ENCODE measurements at places on chromosomes 5 and 9.

DNA sequence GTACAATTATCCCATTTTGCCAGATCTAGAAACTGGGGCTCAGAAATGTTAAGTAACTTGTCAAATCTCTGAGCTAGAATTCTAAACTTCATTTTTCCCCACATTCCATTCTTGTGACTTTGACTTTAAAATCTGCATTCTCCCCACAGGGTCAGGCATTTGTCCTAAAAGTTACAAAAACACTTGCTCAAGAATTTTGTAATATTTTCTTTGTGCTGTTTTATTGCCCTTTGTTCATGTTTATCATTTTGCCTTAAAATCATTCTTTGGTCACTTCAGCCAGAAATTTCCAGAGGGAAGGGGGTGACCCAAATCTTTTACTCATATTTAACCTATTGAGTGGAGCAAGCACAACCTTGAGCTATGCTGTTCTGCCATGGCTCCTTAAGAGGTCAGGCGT is 120.1 kb upstream of the CCL21 start:
- no peak for DNase-seq

- DNase-seq: no peak
Observed at GRCh38 chr5:97547999-97548738, 365.1 kb upstream of the RIOK2 start.

- no peak for DNase-seq
Observed at GRCh38 chr9:98318834-98319478, 63.5 kb upstream of the TBC1D2 start.

- DNase-seq: no peak
Observed at GRCh38 chr9:87749335-87750035, 23.6 kb downstream of the CTSL start.

GRCh38 chr9:71819115-71819739 is 50.9 kb upstream of the CEMIP2 start:
- peak; percentile 2 for DNase-seq

DNA sequence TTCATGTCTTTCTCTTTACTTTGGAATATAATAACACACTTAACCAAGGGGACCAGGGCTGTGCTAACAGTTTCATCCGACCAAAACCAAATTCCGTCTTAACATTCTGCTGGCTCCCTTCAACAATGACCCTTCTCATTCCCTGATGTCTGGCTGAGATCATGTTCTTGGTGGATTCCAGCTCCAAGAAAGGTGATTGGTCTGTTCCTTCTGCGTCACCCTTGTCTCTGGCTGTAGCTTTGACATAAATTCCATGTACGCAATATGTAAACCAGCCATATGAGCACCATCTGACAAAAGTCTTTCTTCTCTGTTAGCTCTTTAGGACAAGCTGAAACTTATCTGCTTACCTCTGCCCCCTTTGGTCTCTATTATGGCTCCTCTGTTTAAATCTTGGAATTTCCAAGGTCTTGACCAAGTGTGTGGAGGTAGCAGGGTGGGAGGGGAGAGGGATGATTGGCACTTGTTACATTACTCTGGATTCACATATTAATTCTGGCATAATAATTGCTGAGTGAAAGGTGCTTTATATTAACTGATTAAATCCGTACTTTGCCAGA is 45.7 kb upstream of the HSD17B4 start:
- no peak for DNase-seq

DNA sequence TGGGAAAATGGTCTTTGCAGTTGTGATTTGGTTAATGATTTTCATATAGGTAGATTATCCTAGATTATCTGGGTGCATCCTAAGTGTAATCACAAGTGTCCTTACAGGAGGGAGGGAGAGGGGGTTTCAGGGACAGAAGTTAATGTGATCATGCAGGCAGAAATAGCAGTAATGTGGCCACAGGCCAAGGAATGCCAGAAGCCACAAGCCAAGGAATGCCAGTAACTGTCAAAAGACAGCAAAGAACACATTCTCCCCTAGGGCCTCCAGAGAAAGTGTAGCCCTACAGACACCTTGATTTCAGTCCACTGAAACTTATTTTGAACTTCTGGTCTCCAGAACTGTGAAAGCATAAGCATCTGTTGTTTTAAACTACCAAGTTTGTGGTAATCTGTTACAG is 2074.5 kb downstream of the MAT2B start:
- DNase-seq: no peak

DNA sequence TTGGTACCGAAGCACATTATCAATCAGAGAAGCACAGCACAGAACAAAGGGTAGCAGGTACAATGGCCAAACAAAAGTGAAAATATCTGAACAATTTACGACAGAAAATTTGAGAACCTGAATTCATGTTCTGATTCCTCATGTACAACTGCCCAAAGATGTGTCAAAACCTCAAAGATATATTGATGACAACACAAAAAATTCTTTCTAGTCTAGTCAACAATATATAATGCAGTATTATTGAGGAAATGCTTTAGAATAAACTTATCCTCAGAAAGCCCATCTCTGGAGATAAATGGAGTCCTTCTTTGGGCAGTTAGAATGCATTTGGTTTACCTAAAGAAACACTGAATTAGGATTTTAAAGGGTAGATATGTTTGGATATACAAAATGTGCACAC is 6.8 kb upstream of the SMARCA2 start:
- DNase-seq: no peak

DNA sequence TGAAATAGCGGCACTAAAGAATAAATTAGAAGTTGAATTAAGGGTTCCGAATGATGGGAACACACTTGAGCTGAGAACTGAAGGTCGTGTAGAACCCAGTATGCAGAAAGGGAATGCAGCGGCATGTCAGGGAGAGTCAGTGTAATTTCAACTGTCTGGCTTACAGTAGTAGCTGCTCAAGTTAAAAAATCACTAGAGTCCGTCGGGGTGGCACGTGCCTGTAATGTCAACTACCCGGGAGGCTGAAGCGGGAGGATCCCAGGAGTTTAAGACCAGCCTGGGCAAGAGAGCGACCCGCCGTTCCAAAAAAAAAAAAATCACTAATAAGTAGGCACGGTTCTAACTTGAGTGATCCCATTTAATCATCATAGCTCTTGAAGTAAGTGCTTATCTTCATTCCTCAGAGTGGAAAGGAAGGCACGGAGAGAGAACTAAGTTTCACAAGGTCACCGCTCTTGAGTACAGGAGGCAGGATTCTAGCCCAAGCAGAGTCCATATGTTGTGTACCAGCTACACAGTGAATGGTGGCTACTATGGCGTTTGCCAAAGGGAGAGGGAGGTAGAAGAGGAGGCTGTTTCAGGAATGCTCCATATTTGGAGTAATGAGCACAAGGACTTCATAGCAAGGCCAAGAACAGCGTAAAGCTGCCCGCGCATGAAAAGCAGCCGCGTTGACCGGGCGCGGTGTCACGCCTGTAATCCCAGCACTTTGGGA is 831 bp downstream of the RMRP start:
- no peak for DNase-seq

DNA sequence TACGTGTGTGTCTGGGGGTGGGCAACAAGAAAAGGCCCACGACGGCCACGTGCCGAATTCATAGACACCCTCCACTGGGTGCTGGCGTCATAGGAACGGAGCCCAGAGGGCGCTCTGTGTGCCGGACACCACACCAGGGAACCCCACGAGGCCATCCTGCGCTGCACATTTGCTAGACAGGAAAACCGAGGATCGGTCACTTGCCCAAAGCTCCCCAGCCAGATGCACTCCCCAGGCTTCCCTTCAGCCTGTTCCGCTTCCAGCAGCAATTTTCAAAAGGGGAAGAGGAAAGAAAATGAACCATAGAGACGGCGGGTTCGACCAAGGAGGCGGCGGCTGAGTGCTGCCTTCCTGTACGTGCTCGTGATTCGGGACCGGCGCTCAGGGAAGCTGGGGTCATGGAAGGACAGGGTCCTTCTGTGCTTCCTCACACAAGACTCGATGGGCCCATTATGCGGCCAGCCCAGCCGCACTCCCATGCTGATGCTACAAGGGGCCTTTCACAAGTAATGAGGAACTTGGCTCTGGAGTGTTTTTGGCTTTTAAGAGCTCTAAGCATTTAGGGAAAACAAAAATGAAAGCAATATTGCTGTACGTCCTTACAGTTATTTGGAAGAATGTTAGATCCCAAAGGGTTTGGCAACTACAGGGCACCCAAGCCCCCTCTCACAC is 124.6 kb upstream of the SARDH start:
- DNase-seq: no peak

DNA sequence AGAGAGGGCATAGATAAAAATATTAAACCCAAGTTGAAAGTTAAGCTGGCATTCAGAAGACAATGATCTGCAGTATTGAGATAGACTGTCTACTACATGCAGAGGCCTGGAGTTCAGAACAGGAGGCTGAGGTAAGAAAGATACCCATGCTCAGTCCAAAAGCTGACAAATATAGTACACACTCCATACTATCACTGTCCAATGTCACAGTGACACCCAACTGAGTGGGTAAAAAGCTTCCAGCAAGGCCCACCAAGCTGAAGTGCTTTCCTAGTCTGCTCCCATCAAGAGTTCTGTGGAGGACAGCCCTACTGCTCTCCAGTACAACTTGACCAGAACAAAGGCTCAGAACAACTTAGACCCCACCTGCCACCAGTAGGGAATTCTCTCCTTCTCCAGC is 124.9 kb downstream of the SLC12A2 start:
- no peak for DNase-seq
